Tibial nerve (tissue), 4 donors: ENCODE measurements at places on chromosomes 6 and 20.

- no peak for DNase-seq
Observed at GRCh38 chr20:51902933-51903332, 100.6 kb upstream of the SALL4 start.

DNA sequence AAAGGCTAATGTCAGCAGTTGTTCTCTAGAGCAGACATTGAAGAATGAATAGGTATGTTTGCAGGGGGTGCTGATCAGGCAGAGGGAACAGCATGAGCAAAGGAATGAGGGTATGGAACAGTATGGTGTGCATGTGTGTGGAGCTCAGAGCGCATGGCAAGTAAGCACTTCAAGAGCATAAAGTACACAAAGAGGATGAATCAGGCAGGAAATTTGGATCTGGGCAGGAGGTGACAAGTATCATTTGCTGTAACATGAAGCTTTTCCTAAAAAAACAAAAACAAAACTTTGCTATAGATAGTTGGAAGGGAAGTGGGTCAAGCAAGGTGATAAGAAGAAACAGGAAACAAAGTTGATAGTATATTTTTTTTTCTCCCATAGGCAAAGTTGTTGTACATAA is 746.8 kb downstream of the HDGFL1 start:
- DNase-seq, result no peak

- DNase-seq, result peak; percentile 69
Observed at GRCh38 chr6:169292338-169293124, 38.9 kb upstream of the THBS2 start.

DNA sequence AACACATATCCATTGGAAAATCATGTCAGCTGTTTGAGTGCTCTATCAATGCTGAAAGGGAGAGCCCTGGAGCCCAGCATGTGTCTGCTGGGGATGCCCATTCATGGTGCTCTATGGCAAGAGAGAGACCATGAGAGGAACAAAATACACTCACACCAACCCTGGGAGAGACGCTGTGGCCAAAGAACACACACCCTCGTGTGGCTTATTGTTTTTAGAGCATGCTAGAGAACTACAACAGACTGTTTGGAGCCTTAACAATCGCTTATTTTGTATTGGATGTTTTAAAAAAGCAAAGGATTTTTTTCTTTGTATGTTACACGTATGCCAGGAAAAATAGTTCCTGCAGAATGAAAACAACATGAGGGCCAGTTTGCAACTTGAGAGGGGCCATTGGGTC is 151.0 kb downstream of the SLC24A3 start:
- DNase-seq, result no peak
